Activated effector memory CD4-positive, alpha-beta T cell treated with Interleukin-2 at 50 U/mL for 16 hours (primary cell): ENCODE measurements at places on chromosomes 12 and 14.

GRCh38 chr12:3491938-3492792 lies 1.2 kb downstream of the PRMT8 start:
- peak; percentile 3 for DNase-seq

- DNase-seq, result no peak
Observed at GRCh38 chr12:53862831-53863230, 75.8 kb upstream of the HOXC13 start.

DNA sequence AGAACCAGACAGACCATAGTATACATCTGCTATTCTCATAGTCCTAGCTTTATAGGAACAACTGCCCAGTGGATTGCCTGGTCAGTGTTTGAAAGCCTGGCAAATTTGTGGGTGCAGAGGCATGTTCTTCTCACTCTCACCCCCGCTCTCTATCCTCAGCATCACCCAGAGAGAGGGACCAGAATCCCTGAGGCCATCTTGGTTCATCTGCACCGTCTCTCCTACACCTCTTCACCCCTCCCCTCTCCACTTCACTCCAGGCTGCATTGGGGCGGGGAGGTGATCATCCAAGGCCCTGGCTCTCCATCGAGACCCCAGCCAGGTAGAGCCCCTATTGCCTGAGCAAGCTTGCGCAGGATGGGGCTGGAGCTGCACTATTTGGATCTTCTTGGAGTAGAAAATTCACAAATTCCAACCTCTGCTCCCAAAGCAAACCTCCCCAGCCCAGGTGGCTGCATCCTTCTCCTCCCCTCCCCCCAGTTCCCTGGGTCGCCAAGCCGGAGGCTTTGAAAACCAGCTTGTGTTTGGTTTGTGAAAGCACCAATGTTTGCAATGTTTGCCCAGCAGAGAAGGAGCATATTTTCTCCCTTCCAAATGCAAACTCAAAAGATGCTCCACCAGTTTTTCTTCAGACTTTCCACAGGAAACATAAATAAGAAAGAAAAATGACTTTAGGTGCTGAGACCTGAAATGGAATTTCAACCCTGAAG lies 18.6 kb upstream of the COL2A1 start:
- no peak for DNase-seq

GRCh38 chr12:122067966-122068365 lies 10.6 kb upstream of the MLXIP start:
- DNase-seq, result peak; percentile 26

DNA sequence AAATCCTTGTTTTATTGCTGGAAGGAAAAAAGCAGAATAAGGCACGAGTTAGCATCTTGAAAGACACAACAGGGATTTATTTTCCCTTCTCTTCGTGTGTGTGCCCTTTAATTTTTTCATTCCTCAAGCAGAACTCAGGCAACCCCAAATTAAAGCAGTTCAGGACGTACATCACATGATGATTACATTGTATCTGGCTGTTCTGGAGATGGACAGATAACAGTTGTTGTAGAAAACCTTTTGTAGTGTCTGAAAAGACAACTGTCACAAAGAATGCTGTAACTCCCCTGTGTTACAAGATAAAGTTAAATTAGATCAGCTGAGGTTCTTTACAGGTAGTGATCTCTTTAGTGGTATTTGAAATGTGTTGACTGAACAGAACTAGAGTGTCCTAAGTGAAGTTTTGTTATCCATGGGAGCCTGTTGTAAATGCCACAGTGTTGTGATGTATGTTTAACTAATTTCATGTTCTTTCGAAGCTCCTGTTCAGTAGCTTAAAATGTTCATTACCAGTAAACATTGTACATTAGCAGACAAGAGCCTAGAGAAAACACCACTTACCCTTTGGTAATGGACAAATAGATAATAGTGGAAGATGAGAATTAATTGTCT lies 58.5 kb downstream of the TMTC2 start:
- DNase-seq, result no peak

- DNase-seq, result no peak
Observed at GRCh38 chr12:116060764-116061163, 216.7 kb downstream of the MED13L start.

- no peak for DNase-seq
Observed at GRCh38 chr12:38160318-38161122, 156.1 kb upstream of the ALG10B start.

- no peak for DNase-seq
Observed at GRCh38 chr14:54589843-54590242, 22.9 kb downstream of the SAMD4A start.

DNA sequence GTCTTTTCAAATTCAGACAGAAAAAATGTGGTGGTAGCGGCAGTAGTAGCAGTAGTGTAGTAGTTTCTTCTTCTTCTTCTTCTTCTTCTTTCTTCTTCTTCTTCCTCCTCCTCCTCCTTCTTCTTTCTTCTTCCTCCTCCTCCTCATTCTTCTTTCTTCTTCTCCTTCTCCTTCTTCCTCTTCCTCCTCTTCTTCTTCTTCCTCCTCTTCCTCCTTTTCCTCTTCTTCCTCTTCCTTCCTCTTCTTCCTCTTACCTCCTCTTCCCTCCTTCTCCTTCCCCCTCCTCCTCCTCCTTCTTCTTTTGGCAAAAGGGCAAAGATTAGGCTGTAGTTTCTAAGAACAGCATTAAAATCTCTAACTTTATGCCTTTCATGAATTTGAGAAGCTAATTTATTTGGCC lies 59.6 kb upstream of the INSM2 start:
- DNase-seq, result no peak

- DNase-seq, result no peak
Observed at GRCh38 chr12:114241973-114242434, 163.9 kb downstream of the TBX5 start.

DNA sequence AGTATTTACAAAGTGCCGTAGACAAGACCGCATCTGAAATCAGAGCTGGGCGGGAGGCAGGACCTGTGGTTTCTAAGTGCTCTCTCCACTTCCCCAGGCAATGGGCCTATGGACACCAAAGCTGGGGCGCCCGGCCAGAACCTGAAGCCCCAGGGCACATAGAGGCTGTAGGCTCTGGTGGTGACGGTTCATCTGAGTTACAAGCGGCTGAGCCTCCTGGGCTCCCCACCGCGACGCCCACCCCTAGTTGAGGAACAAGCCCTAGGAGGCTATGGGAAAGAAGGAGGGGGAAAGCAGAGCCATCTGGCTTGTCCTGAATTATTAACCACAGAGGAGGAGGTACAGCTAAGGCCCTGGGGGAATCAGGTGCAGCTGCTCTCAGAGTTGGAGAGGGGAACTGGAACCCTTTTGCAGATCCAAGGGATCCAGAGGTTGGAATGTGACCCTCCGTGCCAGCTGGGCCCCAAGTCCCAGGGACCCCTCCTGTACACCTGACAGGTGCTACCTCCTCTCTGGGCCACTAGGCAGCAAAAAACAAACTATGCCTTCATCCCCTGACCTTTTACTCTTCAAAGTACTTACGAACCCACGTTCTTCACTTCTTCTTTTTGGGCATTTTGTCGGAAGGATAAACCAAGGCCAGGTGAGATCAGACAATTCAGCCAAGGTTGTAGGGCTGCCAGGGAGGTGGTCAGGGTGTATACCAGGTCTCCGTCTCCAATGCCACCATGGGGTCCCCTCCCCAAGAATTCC lies 77.2 kb downstream of the ARL6IP4 start:
- no peak for DNase-seq

DNA sequence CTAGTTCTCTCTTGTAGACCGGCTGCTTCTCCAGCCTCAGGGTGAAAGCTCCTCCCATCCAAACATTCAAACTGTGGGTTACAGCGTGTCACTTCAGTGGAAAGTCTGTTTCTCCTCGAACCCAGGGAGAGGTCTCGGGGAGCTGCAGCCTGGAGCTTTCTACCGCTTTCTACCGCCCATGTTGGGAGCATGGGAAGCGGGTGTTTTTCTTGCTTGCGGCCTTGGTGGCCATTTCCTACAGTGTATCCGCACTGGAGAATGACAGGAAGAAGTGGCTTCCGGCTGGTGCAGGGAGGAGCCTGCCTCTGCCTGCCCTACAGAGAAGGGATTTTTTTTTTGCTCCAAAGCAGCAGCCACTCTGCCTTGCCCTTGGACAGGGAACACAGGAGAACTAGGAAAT lies 21.2 kb downstream of the ZFP36L1 start:
- no peak for DNase-seq

- DNase-seq, result no peak
Observed at GRCh38 chr12:131578828-131579470, 131.9 kb upstream of the SFSWAP start.

GRCh38 chr14:93379831-93380230 lies 32.8 kb downstream of the COX8C start:
- no peak for DNase-seq

DNA sequence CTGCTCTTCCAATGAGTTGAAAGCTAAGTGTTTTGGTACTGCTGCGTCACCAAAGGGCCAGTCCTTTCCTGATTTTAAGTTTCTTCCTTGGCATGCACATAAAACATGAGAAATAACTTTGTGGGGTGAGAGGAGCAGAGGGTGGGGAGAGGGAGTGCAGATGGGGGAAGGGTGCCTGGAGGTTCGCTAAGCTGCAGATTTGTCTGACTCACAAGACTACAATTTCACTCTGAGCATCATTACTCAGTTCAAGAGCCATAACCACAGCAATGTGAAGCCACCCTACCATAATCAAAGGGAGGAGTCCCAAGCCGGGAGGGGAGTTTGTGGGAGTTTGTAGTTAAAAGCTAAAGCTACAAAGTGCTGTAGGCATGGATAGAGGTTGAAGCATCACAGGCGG lies 136.1 kb downstream of the ANO2 start:
- DNase-seq, result no peak

GRCh38 chr12:10853776-10854175 lies 4.5 kb upstream of the PRR4 start:
- DNase-seq, result no peak

- no peak for DNase-seq
Observed at GRCh38 chr12:68844318-68844745, 36.4 kb downstream of the MDM2 start.

DNA sequence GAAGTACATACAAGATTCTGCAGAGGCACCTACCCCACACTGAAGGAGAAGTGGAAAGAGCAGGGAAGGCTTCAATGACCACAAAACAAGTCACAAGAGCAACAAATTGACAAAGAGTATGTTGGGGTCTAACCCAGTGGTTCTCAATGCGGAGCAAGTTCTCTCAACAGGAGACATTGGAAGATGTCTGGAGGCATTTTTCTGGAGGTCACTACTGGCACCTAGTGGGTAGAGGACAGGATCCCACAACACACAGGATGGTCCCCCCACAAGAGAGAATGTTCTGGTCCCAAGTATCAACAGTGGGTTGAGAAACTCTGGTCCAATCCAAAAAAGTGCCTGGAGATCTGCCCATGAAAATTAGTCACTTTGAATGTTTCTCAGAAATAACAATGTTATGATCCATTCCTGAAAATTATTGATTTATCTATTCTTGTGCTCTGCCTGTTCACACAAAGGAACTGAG lies 3.4 kb downstream of the SSH1 start:
- no peak for DNase-seq

DNA sequence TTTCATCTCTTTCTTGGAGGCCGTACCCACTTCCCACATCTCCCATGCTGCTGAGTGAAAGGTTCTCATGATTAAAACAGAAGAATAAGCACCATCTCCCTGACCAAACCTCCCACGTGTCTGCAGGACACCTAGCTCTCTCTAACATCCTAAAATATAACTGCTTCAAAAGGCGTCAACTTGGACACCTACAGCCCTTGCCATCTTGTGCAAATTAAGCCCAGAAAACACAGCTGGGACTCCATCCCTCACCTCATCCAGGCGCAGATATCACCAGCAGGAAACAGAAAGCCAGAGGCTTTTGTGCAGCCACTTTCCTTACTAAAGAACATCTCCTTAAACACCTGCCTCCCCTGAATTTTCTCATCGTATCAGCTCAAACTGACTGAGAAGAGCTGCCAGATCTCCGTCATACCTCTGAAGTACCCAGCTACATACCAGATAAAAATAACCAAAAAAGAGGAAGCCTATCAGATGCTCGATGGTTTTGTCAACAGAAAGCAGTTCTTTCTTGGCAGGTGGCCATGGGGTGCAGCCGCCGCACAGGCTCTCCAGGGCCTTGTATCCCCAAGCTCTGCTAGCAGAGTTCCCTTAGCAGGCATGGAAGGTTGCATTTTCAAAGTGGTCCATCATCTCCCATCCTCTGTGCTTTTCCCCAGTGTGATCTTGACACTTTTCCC lies 28.8 kb downstream of the MAP3K9 start:
- no peak for DNase-seq

- no peak for DNase-seq
Observed at GRCh38 chr12:116143909-116144308, 133.6 kb downstream of the MED13L start.

GRCh38 chr14:50360093-50360492 lies 36.6 kb downstream of the CDKL1 start:
- no peak for DNase-seq

DNA sequence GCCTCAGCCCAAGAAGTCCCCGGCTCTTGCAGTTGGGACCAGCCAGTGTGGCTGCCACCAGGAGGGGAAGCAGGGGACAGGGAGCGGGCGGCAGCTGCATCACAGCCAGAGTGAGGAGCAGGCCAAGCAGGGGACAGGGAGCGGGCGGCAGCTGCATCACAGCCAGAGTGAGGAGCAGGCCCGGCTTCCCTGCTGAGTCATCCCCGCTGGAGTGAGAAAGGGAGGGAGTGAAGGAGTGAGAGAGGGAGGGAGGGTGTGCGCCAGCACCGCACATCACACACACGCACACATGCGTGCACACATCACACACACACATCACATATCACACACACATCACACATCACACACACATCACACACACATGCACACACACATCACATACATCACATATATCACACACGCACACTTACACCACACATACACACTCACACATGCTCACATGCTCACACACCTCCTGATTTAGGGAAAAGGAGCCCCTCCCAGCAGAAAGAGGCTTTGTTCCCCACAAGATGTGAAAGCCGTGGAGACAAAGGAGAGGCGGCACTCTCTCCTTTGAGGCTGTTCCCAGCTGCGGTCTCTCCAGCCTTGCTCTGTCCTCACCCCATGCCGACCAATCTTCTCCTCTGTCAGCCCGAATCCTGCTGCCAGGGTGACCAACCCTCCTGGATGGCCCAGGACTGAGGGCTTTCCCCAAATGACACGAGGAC lies 16.7 kb upstream of the ZDHHC22 start:
- DNase-seq, result no peak

DNA sequence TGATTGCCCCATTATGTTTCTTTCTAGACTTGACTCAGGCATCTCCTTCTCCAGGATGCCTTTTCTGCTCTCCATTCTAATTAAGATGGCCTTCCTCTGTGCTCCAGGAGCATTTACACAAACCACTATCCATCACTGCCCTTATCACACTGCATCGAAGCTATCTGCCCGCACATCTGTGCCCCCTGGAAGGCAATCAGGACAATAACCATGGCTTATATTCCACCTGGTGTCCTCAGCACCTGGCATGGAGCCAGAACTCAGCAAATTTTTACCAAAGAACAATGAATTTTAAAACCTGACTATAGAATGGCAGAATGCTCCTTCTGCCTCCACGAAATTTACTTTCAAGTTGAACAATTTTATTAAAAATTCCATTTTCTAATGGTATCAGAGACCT lies 465.8 kb downstream of the APAF1 start:
- DNase-seq, result no peak
